ENCODE measurements at places on chromosomes 3 and 15.
A peak's percentile ranks its signal among the peaks of the same experiment; 100 is the strongest.

DNA sequence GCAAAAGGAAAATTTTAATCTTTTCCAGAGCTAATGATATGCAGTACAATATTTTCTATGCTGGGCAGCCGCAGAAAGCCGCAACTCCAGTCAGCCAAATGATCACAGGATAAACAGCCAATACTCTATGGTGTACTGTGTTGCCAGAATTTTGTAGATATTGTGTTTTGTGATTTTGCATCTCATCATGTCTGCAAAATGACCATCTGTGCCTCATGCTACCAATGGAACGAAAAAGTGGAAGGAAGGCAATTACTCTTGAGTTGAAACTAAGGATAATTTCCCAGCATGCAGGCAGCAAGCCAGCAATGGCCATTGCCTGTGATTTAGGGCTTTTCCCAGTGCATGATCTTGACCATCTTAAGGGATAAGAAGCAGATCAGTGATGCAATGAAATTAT lies 891.9 kb downstream of the PLOD2 start:
- DNase-seq = no peak

GRCh38 chr3:156516961-156517360 lies 38.0 kb downstream of the SSR3 start:
- DNase-seq = no peak

DNA sequence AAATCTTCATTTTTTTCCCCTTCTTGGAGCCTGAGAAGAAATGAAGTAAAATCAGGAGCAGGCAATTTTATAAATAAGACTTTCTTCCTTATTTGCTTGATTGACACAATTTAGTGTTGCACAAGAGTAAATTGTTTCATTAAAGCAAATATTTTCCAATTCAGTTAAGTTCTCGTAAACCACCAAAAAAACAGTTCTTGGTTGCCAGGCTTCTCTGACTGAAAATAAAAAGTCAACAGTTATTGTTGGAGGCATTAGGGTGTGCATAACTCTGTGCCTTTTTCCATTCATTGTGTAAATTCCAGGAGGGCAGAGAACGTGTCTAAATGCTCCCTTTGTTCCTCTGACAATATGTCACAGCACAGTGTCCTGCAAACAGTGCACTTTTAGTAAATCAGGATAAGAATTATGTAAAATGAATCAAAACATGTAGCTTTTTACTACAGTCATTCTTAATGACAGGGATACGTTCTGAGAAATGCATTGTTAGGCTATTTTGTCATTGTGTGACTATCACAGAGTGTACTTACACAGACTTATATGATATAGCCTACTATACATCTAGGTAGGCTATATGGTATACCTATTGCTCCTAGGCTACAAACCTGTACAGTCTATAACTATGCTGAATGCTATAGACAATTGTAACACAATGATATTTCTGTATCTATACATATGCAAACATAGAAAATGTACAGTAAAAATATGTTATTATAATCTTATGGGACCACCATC lies at the start of gene CP:
Gene CP, minus strand, starts transcription at position 47 of the 735 bp plus-strand sequence. Its CDS starts 37 bp downstream, at position 10.
- no peak for DNase-seq

- no peak for DNase-seq
Measured at GRCh38 chr3:83524901-83525300, 1433.9 kb upstream of the CADM2 start.

DNA sequence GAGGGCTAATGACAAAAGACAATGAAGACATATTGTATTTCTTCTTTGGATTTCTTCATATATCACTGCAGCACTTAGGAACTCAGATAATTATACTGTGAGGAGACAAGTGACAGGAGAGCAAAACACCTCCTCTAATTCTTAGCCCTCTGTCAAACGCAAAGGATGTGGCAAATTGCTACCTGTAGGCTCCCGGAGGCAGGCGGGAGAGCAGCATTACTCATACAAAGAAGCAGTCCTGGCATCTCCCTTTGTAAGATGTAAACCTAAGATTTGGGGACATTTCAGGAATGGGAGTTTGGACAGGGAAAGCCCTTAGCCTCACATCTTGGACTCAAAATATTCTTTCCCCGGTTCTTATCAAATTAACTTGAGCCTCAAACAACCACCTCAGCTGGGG lies 460.8 kb downstream of the SOX2 start:
- DNase-seq = no peak

DNA sequence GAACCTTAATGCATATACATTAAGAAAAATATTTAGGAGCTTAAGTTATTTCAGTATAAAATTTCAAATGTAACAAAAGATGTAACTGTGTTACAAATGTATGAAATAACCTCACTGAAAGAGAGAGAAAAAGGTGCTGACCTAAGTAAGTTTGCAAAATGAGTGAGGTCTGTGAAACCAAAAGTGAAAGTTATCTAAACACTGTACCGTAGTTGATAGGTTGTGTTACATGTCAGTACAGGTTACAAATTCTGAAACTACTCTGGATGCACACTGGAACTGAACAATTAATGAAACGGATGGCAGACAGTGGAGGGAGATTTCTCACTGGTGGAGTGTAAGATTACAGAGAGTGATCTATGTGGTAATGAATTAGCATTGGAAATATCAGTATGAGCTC lies 420.7 kb downstream of the ZNF385D start:
- DNase-seq = peak; percentile 38

DNA sequence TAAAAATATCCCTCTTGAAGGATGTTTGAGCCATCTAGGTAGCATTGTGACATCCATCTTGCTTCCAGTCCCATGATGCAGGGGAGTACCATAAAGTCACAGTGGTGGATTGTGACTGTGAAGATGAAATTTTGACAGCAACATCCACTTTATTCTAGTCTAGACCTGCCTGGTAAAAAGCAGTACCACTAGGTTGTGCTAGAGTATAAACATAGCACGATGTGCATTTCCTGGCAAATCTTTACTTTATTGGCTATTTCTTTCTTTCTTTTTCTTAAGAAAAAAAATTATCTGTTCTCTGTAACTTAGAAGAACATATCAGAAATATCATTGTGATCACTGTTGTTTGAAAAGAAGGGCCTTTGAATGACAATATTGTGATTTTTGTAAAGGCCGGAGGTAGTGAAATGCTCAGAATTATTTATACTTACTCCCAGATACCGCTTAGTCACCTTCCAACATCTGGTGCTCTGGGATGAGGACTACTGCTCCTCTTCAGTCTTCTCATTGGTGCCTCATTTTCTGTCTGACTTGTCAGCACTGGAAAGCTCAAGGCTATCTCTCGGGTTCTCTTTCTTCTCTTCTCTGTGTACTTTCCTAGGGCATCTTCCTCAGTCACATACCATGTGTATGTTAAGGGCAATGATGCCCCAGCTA lies 35.6 kb downstream of the AGBL1 start:
- no peak for DNase-seq

DNA sequence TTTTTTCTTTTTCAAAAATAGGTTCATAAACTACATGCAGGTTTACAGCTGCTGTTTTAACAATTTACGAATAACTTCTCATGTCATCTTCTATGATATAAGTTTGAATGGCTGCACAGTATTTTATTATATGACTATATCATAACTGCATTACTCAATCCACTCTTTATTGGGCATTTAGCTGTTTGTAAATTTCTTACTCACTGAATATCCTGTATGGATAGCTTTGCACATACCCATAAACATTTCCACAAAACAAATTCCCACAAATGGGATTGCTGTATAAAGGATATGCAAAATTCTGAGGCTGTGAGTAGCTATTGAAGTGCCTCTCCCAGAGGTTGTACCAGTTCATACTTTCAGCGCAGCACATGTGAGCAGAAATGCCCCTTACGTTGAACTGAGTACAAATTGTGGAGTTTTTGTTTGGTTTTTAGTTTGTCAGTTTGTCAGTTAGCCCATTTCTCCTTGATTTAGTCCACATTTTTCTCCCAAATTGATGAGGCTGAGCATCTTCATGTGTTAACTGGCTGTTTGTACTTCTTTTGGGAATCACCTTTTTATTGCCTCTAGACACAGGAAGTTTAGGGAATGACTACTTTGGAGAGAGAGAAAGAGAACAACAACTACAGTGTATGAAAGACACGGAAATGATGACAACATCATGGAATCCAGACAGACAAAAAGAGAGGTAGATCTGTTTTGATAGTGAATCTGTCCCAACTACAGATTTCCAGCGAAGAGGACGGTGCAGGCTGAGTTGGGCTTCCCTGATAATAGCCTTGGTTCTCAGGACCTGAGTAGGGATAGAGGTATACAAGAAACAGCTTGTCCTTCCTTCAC lies 24.8 kb downstream of the TTC23 start:
- DNase-seq = no peak

DNA sequence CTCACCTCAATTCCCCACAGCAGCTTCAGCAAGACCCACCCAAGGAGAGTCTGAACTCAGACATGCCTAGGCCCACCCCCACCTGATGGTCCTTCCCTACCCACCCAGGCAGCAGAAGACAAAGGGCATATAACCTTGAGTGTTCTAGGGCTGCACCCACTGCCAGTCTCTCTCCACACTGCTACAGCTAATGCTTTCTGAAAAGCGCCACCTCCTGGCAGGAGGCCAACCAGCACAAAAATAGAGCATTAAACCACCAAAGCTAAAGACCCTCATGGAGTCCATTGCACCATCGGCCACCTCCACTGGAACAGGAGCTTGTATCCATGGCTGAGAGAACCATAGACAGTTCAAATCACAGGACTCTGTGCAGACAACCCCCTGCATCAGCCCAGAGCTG lies 11.3 kb upstream of the RPL39L start:
- DNase-seq = no peak

GRCh38 chr15:59388670-59389069 lies 16.0 kb upstream of the MYO1E start:
- no peak for DNase-seq

DNA sequence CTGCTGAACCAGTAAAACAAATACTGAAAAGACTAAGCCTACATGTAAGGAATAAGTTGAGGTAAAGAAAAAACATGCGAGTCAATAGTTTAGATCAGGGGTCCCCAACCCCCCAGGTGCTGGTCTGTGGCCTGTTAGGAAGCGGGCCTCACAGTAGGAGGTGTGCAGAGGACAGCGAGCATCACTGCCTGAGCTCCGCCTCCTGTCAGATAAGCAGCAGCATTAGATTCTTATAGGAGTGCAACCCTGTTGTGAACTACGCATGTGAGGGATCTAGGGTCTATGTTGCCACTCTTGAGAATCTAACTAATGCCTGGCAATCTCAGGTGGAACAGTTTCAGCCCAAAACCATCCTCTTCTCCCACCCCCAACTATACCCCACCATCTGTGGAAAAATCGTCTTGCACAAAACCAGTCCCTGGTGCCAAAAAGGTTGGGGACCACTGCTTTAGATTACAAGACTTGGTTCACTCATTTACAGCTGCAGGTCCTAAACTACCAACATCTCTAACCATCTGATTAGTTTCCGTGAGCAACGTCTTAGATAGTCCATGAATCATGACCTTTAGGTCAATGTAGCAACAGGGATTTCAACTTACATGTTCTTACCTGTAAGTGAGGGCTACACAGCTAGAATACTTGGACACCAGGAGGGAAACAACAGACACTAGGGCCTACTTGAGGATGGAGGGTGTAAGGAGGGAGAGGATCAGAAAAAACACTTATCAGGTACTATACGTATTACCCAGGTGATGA lies 66.7 kb downstream of the TRANK1 start:
- no peak for DNase-seq

DNA sequence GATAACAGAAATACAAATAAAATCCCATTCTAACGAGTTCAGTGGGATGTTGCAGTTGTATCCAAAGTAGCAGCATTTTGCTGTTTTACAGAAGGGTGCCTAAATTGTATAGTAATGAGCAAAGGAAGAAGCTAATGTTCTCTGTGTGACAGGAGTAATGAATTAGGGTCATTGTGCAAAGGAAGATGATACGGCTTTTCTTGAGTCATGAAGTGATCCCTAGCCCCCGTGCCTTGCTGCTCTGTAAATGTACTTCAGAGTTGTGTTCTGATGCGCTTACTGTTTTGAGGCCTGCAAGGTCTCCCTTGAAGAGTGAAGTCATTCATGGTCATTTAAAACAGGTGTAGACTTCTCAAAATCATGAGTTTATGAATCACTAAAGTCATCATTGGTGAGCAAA lies 37.9 kb downstream of the ATP1B3 start:
- no peak for DNase-seq

DNA sequence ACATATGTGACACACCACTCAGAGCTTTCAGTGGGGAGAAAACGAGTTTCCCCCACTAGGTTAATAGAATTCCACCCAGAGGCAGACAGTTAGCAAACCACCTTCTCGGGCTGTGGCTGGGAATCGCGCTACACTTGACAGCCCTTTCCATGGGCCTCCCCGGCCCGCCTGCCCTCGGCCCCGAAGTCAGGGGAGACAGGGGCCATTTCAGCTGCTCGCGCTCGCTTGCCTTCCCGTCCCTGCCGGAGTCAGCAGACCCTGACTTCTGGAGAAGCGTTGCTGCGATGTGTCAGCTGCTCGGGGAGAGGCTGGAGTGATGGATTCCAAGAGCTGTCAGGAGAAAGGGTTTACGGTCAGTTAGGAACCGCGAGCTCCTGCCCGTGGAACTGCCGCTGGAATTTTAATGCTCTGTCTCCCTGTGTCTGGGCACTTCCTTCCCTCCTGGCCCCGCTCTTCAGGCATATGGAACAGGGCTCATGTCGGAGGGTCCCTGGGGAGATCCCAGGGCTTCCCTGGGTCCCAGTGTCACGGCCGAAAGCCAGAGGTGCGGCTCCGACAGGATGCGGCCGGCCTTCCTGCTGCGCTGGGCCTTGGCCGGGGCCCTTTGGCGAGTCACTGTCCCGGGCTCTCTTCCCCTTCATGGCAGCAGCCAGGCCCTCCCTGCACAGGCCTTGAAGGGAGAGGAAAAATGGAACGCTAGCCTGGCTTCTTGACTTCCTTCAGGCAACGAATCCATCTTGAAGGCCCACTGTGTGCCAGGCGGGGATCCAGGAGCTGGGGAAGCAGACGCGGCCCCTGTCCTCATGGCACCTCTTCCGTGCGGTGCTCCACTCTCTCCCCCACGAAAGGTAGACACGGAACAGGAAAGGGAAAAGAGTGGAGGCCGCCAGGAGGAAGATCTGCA lies 38.4 kb upstream of the VPS8 start:
- no peak for DNase-seq

DNA sequence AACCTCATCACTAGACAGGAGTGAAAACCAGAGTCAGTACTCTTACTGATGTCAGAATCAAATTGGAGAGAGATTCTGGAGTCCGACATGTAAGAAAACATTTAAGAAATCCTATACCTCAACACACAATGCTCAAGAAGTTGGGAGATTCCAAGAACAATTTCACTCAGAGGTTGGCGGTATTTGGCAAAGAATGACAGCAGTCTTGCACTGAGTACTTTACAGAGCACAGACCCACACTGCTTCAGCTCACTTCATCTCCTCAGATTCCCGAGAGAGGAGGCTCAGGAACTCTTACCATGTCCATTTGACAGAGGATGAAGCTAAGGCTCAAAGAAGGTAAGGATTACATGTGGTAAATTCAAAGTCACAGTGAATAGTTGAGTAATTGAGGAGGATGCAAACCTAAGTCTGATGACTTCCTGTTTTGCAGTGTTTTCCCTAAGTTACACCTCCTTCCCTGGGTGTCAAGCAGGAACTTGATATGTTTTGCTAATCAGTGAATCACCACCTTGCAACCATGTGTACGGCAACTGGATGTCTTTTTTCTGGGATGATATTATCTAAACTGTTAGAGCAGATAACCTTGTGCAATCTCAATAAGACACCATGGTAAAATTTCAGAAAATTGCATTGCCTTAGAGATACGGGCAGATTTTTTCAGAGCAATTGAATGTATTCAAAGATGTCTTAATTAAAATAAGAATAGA lies 61.3 kb upstream of the MME start:
- no peak for DNase-seq
